ENCODE measurements at places on chromosomes 13 and 19. TPM values are rescaled to one million over a fixed set of nuclear protein-coding genes. Genes with fewer than 3 reads are reported as not detected.
A peak's percentile ranks its signal among the peaks of the same experiment; 100 is the strongest.

Gene GPR12
- total RNA-seq, result 0.16 TPM

Gene KIR3DL1
- total RNA-seq, result not detected

Gene OLFM4
- total RNA-seq, result 1.1 TPM

Gene TUBB4A
- 2.4 TPM for total RNA-seq

Gene CLEC4G
- total RNA-seq, result 3.6 TPM

Gene HAUS8
- total RNA-seq, result 12.5 TPM

Gene KCNN4
- total RNA-seq, result 2.7 TPM

Gene GPR18
- not detected for total RNA-seq

Gene NOVA2
- total RNA-seq, result 1.8 TPM

Gene OR7D4
- not detected for total RNA-seq

Gene TMEM272
- total RNA-seq, result not detected

Gene LILRA1
- total RNA-seq, result 2.3 TPM

Gene CYSLTR2
- total RNA-seq, result 2.0 TPM

Gene ADGRE2
- 0.49 TPM for total RNA-seq

Gene KIR2DL4
- total RNA-seq, result not detected

Gene HSPB6
- total RNA-seq, result 59.4 TPM

GRCh38 chr13:32987462-32987861 is 28.8 kb upstream of the KL start:
- DNase-seq, result no peak

DNA sequence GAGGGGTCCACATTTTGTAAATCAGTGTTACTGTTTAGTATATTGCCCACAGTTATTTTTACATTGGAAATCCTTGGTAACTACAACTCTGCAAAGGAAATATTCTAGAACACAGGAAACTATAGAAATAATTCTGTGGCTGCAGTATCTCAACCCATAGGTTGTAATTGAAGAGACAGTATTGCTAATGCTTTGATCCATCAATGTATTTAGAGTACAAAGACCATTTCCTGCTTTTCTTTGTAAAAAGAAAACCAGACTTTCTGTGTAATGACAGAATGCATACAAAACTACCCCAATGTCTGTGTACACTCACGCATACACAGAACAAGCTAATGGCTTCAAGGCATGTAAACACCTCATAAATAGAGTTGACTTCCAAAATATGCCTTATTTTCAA is 622.1 kb upstream of the ARGLU1 start:
- DNase-seq, result no peak

GRCh38 chr19:6719992-6720368 is 470 bp downstream of the C3 start:
- no peak for DNase-seq

DNA sequence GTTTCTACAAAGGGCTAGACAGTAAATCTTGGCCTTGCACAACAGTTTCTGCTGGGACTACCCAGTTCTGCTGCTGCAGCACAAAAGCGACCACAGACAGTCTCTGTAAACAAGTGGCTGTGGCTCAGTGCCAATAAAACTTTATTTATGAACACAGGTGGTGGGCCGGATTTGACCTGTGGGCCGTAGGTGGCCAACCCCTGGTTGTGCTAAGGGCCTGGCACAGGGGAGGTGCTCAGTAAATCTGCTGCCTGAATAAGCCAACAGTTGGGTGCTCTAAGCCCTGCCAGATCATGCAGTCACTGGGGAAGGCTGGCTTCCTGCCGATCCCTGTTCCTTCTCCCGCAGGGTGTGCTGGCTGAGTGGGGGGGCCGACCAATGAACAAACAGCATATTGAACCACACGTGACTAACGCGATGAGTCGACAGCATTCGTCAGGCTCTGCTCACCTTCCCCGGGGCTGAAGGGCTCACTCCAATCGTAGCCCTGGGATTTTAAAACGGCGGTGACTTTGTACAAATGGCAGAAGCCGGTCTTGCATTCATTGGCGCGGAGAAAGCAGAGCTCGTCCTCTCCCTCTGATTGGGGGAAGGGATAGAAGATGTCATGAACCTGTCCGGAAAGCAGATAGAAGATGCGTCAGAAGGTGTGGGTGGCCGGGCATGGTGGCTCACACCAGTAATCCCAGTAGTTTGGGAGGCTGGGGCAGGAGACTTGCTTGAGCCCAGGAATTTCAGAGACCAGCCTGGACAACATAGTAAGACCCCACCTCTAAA is 24.3 kb upstream of the MYDGF start:
- DNase-seq, result peak; percentile 88

DNA sequence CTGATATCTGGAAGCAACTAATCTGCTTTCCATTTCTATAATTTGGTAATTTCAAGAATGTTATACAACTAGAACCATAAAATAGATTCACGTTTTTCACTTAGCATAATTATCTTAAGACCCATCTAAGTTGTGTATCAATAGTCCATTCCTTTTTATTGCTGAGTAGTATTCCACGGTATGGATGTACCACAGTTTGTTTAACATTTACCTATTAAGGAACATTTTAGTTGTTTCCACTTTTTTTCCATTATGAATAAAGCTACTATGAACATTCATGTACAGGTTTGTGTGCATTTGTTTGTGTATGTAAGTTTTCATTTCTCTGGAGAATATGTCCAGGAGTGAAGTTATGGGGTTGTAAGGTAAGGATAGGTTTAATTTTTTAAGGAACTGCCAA is 18.3 kb upstream of the ZNF112 start:
- no peak for DNase-seq

- no peak for DNase-seq
Measured at GRCh38 chr13:33099860-33100259, 83.6 kb downstream of the KL start.

DNA sequence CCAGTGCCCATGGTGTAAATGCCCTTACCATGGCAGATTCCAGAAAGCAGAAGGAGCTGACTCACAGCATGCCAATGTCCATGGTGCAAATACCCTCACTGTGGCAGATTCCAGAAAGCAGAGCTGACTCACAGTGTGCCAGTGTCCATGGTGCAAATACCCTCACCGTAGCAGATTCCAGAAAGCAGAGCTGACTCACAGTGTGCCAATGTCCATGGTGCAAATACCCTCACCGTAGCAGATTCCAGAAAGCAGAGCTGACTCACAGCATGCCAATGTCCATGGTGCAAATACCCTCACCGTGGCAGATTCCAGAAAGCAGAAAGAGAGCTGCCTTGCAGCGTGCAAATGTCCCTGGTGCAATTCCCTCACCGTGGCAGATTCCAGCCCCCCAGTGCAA is 163.8 kb upstream of the SOX1 start:
- peak; percentile 28 for DNase-seq

GRCh38 chr19:35346193-35347052 is 1.3 kb upstream of the FFAR1 start:
- DNase-seq, result peak; percentile 53

GRCh38 chr19:55495646-55496349 is 7.6 kb downstream of the SSC5D start:
- DNase-seq, result no peak

GRCh38 chr13:99386495-99386894 is 79.3 kb upstream of the GPR183 start:
- no peak for DNase-seq

DNA sequence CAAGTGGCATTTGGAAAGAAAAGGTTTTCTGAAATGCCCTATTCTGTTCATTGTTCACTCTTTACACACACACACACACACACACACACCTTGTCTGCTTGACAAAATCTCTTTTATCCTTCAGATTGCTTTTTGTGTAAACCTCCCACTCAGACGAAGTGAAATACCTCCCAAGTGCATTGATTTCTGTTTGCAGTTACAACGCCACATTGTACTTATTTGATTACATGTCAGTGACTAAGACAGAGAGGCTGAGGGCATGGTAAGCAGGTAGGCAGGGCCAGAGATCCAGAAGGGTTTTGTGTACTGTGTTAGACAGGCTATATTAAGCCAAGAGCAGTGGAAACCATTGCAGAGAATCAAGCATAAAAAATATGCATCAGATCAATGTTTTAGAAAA is 561.8 kb downstream of the GPC6 start:
- DNase-seq, result no peak

- DNase-seq, result no peak
Measured at GRCh38 chr13:49084961-49085360, 109.2 kb downstream of the FNDC3A start.

DNA sequence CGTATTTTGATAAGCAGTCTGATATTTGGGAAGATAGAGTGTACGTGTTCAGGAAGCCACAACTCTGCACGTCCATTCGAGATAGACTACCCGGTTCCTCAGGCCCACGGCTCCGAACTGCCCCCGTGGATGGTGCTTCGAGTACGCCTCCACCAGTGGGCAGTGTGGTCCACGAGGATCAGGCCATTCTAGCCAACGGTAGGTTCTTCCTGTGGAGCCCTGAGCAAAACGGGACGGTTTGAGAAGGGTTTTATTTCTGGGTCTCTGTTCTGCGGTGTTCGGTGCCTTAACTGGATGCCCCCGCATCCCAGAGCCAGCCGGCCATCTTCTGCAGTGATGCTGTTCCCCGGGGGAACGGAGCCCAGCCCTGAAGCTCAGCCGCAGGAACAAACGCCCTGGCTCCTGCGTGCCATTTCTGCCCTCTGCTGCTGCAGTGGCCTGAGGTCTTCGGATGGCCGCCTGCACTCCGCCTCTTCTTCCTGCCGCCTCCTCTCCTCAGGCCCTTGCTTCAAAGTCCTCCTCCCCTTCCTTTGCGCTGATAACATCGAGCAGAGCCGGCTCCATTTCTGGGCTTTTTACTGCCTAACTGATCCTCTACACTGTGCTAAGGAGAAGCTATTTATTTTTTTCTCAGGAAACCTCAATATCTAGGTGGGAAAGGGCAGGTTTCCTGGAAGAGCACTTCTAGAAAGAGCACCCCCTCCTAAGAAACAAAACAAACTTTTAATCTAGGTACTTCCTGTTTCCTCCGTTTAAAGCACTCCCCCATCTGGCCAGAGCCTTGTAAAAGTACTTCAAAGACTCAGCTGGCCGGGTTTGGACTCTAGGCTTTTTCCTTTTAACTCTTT is 36.2 kb upstream of the SLC46A3 start:
- no peak for DNase-seq

DNA sequence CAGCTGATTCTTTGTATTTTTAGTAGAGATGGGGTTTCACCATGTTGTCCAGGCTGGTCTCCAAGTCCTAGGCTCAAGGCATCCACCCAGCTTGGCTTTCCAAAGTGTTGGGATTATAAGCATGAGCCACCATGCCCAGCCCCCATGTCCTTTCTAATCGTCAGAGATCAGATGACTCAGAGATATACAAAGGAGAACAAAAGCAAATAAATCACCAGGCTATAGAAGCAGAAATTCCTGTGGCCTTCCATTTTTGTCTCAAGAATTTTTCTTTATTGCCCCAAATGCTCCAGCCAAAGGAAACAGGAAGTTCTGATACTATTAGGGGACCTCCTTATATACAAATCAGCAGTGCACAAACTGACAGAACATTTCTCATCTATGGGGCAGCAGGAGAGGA is 207.8 kb downstream of the RFC3 start:
- no peak for DNase-seq

DNA sequence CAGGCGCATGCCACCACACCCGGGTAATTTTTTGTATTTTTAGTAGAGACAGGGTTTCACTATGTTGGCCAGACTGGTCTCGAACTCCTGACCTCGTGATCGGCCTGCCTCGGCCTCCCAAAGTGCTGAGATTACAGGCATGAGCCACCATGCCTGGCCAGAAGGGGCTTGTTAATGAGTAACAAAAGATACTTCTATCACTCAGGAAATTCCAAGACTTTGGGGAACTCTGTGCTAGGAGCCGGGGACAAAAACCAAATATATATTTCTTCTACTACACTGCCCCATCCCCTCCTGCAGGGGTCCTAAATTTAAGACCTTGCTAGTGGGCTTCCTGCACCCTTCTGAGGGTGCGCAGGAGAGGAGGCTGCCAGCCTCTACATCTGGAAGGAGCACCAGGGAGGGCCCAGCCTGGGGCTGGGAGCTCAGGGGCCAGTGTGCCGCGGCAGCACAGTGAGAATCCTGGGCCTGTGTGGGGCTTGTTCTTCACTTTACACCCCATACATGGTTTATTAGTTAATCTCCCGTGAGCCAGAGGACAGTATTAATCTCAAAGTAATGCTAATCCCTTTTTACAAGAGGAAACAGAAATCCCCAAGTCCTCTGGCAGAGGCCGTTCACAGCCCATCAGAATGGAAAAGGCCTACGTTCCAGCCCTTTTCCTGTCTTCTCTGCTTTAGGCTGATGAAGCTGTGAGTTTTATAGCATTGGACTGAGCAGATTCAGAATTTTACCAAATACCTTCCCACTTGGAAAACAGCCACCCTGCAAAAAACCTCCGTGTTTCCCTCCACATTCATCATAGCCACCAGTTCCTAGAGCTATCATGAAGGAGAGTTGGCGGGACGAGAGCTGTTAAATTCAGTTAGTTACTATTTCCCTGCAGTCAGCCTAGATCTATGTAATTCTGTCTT is 44.4 kb upstream of the NPAS1 start:
- DNase-seq, result no peak

DNA sequence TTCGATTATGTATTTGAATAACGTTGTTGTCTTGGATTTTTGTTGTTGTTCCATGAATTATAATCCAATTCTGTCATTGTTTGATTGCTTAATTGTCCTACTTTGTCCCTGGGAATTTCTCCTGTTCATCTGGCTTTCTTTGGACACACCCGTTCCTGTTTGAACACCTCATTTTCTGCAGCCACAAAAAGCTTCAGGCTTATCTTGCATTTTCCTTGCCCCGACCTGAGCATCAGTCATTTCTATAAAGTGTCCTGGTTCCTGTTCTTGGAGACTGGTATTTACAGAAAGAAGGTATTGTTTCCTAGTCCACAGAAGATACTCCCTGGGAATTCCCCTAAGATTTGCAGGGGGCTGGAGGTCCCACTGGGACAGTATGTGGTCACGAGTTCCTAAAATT is 731.8 kb upstream of the ARGLU1 start:
- no peak for DNase-seq

DNA sequence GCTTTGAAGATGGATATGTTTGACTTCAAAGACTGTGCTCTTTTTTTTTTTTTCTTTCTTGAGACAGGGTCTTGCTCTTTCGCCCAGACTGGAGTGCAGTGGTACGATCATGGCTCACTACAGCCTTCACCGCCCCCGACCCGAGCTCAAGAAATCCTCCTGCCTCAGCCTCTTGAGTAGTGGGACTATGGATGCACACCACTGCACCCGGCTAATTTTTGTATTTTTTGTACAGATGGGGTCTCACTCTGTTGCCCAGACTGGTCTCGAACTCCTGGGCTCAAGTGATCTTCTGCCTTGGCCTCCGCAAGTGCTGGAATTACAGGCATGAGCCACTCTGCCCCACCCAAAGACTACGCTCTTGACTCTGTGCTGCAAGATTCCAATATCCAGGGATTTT is 50.4 kb downstream of the SPTBN4 start:
- no peak for DNase-seq

- no peak for DNase-seq
Measured at GRCh38 chr13:32745509-32745908, 159.3 kb downstream of the PDS5B start.

Data from sigmoid colon (tissue), 7 donors.